ENCODE measurements at places on chromosomes 11 and 22. TPM values are rescaled to one million over a fixed set of nuclear protein-coding genes. Genes with fewer than 3 reads are reported as not detected.
A peak's percentile ranks its signal among the peaks of the same experiment; 100 is the strongest.

GAB2 gene
- total RNA-seq: 4.8 TPM

SHISAL1 gene
- total RNA-seq: not detected

ZNHIT2 gene
- 7.1 TPM for total RNA-seq

POTEH gene
- not detected for total RNA-seq

GRCh38 chr22:17145021-17145680, 13.9 kb downstream of the HDHD5 start:
- DNase-seq: no peak
- H3K27ac ChIP-seq: no peak overlapping the region
- no peaks in the 10 kb centered on the region for H3K27me3 ChIP-seq
- peaks cover 33% of the 10 kb centered on the region for H3K36me3 ChIP-seq
- no peaks in the 10 kb centered on the region for H3K4me1 ChIP-seq

GRCh38 chr22:19289475-19290161, 1.9 kb downstream of the CLTCL1 start:
- peak; percentile 20 for DNase-seq
- no peaks in the 10 kb centered on the region for H3K36me3 ChIP-seq
- H3K4me1 ChIP-seq: peaks cover 12% of the 10 kb centered on the region
- no peak overlapping the region for H3K27ac ChIP-seq
- peaks cover 24% of the 10 kb centered on the region for H3K27me3 ChIP-seq

DNA sequence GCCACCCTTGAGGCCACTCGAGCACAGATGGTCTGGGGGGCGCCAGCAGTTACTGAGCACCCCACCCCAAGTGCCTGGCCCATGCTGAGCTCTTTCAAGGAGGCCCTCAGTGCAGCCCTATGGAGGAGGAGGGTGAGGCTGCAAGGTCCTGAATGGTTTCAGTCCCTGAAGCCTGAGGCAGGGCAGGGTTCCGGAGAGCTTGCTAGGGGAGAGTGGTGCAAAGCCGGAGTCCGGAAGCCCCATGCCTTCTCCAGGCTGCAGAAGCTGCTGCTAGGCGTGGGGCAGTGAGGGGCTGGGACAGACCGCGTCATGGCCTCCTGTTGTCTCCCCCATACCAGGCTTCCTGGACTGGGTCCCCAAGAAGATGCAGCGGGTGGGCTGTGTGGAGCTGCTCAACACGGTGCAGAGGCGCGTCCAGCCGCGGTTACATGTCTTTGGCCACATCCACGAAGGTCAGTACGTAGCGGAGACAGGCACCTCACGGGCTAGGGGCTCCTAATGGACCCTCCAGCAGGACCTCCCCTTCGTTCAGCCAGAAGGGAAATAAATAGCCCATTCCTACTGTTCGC, 90.6 kb downstream of the MPPED1 start:
- no peaks in the 10 kb centered on the region for H3K4me1 ChIP-seq
- H3K36me3 ChIP-seq: no peaks in the 10 kb centered on the region
- no peak overlapping the region for H3K27ac ChIP-seq
- no peak overlapping the region for H3K4me3 ChIP-seq
- H3K27me3 ChIP-seq: no peaks in the 10 kb centered on the region

DNA sequence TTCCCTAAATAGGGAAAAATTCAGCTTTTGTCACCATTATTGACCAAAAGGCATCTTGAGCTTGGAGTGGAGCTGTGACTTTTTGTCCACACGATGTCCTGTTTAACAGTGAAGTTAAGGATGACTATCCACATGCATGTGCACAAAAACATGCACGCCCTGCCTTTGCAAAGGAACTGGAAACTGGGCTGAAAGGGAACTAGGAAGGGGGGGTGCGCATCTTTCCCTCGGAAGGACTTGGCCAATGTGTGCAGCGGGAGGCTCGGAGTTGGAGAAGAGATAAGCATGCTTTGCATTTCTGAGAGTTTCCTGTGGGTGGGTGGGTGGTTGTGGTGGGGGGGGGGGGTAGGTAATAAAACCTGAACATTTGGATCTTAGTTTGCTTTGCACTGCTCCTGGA, 411 bp upstream of the KIRREL3 start:
- peaks cover 51% of the 10 kb centered on the region for H3K27me3 ChIP-seq
- peaks cover 3% of the 10 kb centered on the region for H3K4me1 ChIP-seq
- no peak for DNase-seq
- no peak overlapping the region for H3K4me3 ChIP-seq
- H3K36me3 ChIP-seq: no peaks in the 10 kb centered on the region
- H3K27ac ChIP-seq: no peak overlapping the region

DNA sequence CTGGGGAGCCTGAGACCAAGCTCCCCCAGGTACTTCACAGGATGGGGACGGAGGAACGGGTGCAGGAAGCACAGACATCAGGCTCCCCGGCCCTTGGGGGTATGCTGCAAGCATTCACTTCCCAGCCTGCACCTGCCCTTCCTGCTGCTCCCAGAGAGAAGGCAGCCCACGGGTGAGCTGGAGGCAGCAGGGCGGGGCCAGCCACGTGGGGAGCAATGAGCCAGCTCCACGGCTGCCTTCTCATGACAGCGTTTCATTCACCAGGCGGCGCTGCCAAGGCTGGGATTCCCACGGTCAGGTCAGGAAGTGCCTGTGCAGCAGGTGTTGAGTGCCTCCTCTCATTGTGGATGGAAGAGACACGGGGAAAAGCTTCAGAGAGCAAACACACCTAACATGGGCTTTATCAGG, 14.5 kb upstream of the PHLDA2 start:
- peaks cover 47% of the 10 kb centered on the region for H3K4me1 ChIP-seq
- DNase-seq: peak; percentile 50
- H3K27me3 ChIP-seq: no peaks in the 10 kb centered on the region
- H3K4me3 ChIP-seq: no peak overlapping the region
- peaks cover 32% of the 10 kb centered on the region for H3K36me3 ChIP-seq

DNA sequence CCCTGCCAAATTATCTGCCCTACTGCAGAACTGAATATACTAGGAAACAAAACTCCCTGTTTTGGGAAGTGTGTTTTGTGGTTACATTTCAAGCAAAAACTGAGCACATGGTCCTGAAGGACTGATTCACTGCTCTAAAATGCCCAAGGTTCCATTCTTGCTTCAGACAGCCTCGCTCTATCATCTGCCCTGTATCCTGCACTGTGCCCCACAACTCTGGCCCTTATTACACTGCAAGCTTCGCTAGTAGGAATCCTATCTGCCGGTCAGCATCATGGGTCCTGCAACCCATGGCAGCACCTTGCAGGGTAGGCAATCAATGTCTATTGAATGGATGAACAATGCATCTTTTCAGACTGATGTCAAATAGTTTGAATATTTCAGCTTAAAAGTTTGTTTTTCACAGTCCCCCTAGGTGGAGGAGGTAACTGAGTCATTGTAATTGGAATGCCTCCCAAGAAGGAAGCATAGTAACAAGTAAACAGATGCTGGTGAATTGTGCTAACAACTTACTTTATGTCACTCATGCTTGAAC, 21.3 kb downstream of the LAYN start:
- H3K27me3 ChIP-seq: no peaks in the 10 kb centered on the region
- peaks cover 3% of the 10 kb centered on the region for H3K36me3 ChIP-seq
- DNase-seq: no peak
- no peak overlapping the region for H3K27ac ChIP-seq
- H3K4me3 ChIP-seq: no peak overlapping the region

DNA sequence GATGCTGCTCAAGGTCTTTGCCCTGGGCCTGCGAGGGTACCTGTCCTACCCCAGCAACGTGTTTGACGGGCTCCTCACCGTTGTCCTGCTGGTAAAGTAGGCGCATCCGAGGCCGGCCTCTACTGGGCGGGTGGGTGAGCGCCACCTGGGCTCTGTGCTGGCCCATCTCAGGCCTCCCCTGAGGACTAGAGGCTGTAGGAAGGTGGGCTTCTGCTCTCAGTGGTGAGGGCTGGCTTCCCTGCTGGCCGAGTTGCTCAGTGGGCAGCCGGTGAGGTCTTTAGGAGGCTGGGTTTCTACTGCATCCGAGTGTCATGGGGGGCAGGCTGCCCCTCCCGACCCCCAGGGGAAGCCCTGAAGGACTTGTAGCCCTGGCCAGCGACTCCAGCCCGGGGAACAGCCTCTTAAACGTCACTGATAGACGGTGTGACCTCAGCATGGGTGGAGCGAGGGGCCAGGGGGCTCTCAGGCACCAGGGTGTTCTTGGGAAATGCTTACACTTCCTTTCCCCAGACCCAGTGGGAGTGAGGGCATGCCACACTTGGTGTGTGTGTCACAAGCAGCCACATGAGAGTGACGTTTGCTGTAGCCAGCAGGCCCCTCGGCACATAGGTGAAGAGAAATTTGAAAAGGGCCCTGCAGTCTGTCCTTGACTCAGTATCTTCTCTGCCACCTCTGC, 30.3 kb downstream of the TPCN2 start:
- H3K27me3 ChIP-seq: no peaks in the 10 kb centered on the region
- DNase-seq: no peak
- H3K27ac ChIP-seq: no peak overlapping the region
- no peak overlapping the region for H3K4me3 ChIP-seq

DNA sequence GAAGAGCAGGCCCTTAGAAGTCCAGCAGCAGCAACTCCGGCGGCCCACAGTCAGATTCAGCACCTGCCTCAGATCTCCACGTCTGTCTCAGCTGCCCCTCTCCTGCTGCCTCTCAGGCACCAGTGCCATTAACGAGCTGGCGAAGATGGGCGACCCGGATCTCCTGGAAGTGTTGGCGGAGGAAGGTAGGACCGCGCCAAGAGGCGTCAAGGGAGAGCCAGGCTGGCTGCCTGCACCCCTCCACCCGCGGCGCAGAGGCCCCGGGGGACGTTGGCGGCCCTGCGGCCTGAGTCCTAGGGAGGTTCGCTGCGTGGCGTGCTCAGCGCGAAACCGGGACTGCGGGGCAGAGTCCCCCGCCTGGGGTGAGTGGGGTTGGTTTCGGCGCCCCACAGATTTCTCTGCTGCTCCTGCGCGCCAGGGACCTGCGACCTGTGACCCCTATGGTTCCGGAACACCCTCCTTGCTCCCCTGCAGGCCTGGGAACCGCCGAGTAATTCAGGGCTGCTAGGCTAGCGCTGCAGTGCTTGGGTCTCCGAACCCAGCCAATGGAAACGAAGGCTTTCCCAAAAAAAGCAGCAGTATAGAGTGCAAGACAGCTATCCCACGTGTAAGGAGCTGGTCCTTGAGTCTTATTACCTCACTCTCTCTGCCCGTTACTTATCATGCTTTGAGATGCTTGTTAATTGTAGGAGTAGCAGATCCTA, 615 bp downstream of the ANO5 start:
- no peaks in the 10 kb centered on the region for H3K36me3 ChIP-seq
- H3K27ac ChIP-seq: no peak overlapping the region
- peaks cover 12% of the 10 kb centered on the region for H3K4me1 ChIP-seq
- H3K27me3 ChIP-seq: peaks cover 38% of the 10 kb centered on the region

All from activated CD4-positive, alpha-beta T cell treated with anti-CD3 and anti-CD28 coated beads for 36 hours (primary cell).